ENCODE measurements at places on chromosomes 4 and X.

DNA sequence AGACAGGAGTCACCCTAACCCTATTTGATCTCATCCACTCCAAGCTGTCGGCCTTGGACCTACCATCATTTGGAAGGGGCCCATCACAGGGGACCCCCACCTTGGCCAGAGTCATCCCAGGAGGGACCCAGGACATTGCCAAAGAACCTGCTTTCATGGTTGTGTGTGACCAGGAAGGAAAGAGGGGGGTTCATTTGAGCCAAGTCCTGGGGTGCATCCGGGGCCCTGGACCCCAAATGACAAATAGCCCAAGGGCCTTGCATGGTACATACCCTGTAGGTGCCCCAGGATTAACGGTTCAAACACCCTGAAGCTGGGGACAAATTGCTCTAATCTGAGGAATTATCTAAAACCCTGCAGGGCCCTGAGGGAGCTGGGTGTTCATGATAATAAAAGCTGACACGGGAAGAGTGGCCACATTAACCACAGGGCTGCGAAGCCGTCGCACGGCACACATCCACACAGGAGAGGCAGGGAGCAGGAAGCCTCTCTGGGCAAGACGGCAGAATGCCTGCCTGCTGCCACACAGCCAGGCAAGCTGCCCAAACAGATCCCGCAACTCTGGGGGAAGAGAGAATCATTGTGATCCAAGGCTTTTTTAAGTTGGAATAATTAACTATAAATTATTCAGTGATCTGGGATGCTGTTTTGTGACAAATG lies 28.2 kb upstream of the PPP2R2C start:
- DNase-seq, result no peak

DNA sequence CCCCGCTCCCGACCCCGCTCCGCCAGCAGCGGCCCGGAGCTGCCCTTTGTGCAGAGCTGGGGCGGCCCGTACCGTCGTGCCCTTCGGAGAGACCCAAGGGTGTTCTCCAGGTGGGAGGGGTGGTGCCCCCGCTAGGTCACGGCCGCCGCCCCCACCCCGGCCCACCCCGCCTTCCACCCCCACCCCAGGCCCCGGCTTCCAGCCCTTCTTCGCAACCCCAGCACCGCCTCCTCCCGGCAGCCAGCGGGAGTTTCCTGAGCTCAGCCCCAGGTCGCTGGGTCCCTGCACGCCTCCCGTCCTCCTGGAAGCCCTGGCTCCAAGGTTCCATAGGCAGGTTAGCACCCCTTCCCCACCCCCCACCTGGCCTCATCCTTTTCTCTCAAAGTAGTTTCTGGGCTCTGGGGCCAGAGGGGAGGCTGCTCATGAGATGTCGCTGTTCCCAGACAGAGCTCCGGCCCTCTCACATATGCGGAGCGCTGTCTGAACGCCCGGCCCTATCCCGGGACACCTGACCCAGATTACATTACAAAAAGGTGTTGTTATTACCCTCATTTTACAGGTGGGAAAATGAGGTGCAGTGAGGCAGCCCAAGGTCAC lies 25.2 kb upstream of the FGFR3 start:
- no peak for DNase-seq

GRCh38 chr4:113968473-113968872 lies 11.0 kb downstream of the ARSJ start:
- no peak for DNase-seq

- DNase-seq, result no peak
Observed at GRCh38 chrX:31808357-31808756, 736.5 kb upstream of the FTHL17 start.

DNA sequence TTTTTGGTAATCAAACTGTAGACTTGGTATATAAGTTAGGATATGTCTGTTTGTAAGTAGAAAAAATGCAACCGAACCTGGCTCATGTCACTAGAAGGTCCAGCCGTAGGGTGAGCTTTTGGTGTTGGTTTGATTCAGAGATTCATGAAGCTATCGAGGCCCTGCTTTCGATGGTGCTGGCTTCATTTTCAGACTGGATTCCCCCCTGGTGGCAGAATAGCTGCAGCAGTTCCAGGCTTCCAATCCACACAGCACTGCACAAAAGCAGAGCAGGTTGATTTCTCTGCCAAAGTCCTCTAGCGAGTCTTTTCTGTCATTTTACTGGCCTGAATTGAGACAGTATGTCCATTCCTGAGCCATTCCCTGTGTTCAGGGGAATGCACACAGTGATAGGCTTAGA lies 33.1 kb downstream of the PDK3 start:
- no peak for DNase-seq

GRCh38 chrX:373641-374471 lies 12.9 kb downstream of the PPP2R3B start:
- DNase-seq, result no peak

DNA sequence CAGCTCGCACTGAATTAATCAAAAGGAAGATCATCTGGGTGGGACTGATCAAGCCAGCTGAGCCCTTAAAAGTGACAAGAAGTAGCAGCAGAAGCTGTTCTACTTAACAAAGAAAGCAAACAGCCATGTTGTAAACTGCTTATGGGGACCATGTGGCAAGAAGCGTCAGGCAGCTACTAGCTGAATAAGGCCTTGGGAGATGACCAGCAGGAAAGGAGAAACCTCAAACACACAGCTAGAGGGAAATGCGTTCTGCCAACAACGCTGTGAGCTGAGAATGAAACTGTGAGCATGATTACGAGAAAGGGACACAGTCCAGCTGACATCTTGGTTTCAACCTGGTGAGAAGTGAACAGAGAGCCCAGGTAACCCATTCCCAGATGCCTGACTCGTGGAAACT lies 49.3 kb upstream of the FAM9A start:
- no peak for DNase-seq

GRCh38 chrX:111892375-111892774 lies 16.4 kb downstream of the TRPC5OS start:
- no peak for DNase-seq

DNA sequence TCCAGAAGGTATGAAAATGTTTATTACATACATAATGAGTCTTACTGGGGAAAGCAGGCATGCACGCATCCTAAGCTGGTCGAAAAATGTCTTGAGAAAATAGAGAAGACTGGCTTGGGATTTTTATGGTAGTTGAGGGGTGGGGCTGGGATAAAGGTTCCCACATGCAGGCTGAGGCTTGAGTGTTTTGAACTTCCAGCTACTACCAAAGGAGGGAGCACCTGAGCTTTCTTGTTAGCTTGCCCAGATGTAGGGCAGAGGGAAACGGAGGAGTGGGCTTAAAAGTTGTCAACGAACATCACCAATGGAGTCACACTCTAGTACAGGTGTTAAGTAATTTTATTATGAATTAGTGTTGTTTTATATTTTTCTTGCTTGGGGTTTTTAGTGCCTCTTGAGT lies 39.6 kb upstream of the SRPX start:
- DNase-seq, result no peak

DNA sequence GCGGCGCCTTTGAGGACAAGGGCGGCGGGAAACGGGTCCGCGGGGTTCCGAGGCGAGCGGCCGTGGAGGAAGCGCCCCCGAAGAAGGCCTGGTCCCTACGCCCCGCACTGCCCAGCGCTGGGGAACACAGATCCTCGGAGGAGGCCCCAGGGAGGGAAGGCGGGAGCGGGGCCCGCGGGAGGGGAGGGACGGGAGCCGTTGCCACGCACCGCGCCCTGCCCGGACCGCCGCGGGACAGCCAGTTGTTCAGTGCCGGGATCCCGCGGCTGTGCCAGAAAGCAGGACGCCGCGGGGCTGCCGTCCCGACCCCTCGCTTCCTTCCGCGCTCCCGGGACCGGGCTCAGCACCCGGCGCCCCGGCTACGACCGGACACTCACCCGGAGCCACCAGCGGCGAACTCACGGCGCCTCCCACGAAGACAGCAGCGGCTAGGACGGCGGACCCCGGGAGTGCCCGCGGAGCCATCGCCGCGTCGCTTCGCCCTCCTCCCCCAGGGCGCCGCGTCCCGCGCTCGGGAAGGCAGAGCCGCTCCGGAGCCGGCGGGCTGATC lies 278 bp downstream of the RELL1 start:
- no peak for DNase-seq

- DNase-seq, result no peak
Observed at GRCh38 chr4:15992167-15992485, 29.2 kb upstream of the FGFBP2 start.

GRCh38 chrX:110087485-110088356 lies 84.8 kb downstream of the TMEM164 start:
- no peak for DNase-seq

DNA sequence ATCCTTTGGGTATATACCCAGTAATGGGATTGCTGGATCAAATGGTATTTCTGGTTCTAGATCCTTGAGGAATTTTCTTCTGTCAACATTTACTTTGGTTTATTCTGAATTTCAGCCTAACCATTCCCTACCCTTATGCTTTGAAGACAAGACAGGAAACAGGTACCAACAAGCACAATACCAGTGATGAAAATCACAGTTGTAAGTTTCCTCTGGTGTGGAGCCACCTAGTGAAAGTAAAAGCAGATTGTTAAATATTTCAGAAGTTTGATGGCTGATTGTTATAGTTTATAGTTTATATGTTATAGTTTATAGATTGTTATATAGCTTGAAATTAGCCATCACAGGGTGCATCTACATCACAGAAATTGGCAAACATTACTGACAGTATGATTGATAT lies 104.5 kb upstream of the AGA start:
- DNase-seq, result no peak

- DNase-seq, result no peak
Observed at GRCh38 chr4:70239884-70240591, 2.4 kb upstream of the CSN3 start.

- no peak for DNase-seq
Observed at GRCh38 chr4:3680656-3681055, 85.5 kb upstream of the ADRA2C start.

DNA sequence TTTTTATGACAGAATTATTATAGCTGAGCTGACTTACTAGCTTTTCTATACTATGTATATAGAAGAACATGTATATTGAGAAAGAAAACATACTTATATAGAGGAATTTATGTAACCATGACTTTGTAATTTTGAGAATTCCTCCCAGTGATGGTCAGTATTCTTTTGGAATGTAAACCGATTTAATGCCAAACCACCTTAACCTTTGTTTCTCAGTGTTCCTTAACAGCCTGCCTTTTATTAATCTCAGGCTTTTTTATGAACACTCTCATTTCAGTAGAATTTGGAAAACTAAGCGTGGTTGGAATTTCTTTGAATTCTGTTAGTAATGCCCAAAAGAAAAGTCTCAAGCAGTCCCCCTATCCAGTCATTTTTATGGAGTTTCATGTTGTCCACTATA lies 47.0 kb downstream of the MOSPD2 start:
- DNase-seq, result no peak

DNA sequence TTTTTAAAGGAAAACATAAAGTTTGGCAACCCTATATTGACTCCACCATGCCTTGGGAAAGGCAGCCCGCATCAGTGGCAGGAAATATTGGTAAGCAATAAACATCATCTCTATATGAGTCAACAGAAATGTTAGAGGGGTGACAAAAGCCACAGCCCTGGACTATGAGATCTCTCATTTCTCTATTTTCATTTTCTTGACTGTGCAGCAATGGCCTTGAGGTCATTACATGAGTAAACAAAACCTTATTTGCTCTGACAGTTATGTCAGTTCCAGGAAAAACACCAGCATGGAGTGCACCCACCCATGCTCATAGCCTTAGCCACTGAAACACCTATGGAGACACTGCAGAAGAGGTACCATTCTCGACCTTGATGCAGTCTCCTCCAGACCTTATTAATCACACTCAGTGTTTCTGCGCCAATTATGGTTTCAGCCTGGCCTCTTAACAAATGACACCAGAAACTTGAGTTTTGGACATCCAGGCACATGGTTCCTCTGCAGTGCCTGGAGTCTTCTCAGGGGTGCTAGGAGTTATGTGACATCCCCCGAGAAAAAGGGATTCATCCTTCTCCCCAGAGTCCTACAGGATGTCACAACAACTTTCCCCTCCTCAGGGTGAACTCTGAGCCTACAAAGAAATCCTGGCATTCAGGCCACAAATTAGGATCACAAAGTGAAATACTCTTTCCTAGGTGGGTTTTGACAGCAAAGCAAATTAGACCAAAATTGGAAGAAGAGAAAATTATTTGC lies 16.0 kb upstream of the HPGD start:
- DNase-seq, result no peak

DNA sequence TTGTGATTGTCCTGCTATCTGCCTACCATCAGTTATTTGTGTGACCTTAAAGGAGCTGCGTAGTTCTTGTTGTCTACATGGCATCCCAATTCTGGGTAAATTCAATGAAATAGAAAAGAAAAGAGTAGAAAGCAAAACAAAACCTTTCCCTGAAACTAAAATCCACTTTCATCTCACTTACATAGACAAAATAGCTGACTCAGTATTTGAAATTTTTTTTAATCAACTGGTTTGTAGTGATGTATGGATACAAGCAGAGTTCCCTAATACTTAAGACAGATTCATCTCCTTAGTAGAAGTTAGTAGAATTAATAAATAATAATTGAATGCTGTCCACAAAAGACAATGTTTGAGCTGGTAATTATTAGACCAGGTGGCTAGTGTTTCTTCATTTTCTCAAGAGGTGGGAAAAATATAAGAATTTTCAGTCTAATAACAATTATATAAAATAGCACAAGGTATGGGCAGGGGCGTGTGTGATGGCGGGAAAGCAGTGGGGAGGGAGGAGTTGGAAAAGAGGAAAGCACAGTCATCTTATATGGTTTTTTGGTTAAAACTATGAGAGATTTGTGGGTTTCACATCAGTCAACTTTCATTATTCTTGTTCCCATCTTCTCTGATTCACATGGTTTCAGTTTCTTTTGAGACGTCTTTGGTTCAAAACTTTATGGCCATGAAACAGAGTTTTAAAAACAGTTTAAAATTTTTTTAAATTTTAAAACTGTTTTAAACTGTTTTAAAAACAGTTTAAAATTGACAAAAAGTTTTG lies 275.2 kb downstream of the SPRY1 start:
- DNase-seq, result no peak

GRCh38 chrX:23194885-23195554 lies 139.6 kb upstream of the PTCHD1 start:
- no peak for DNase-seq

DNA sequence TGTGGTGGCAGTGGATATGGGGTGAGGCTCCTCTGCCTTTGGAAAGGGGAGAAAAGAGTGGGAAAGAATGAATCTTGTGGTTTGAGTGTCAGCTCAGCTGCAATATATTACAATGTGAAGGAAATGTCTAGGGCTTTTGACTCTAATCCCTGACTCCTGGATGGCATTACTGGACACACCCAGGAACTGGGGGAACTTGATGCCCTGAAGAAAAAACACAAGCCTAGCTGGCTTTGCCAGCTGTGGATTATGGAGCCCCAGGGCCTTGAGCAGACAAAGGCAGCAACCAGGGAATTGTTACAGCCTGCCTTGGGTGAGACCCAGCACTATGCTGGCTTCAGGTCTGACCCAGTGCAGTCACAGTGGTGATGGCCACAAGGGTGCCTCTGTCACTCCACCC lies 57.1 kb upstream of the CYSLTR1 start:
- DNase-seq, result no peak

- DNase-seq, result no peak
Observed at GRCh38 chrX:144681501-144681900, 565.8 kb upstream of the SPANXN1 start.
